ENCODE measurements at places on chromosomes 7 and 10.

DNA sequence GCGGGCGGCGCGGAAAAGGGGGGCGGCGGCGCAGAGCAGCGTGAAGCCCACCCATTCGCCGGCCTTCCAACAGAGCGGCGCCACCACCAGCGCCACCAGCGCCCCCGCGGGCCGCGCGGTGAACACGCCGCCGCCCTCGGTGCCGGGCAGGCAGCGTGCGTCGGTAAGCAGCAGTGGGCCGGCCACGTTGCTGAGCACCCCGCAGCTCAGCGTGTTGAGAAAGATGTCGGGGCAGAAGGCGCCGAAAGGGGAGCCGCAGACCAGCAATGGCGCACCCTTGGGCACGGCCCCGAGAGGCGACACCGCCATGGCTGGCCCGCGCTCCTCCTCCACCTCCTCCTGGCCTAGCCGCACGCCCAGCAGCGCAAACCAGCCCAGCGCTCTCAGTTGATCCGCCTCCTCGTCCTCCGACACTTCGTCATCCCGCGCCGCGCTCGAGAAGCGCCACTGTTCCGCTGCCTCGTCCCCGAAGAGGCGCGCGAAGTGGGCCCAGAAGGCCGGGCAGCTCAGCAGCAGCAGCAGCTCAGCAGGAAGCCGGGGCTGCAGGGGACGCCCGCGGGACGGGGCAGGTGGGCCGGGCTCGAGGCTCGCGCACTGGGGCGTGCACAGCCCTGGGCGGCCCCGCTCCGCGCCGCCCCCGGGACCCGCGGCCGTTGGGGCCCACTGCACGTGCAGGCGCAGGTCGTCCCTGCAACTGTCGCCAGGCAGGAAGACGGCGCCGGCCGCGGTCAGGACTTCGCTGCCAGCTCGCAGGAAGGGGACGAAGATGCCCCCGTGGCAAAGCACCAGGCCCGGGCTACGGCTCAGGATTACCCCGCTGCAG, 623 bp downstream of the TYSND1 start:
- DNase-seq = peak; percentile 76

DNA sequence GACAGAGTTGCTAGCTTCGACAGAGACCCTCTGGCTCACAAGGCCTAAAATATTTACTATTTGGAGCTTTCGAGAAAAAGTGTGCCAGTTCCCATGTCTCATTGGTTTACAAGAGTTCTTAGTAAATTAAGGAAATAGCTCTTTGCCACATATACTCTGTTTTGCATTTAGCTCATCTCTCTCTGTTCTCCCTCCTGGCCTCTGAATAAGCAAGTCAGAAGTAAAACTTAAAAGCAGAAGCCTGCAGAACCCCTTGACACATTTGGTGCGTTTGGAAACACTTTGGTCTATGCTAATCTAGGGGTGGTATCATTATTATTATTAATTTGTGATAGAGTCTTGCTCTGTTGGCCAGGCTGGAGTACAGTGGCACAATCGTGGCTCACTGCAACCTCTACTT, 6.4 kb downstream of the CARD11 start:
- no peak for DNase-seq

GRCh38 chr10:43117031-43117776, 21.0 kb upstream of the CSGALNACT2 start:
- no peak for DNase-seq

GRCh38 chr7:101941481-101942383, 124.3 kb downstream of the CUX1 start:
- DNase-seq = peak; percentile 69

DNA sequence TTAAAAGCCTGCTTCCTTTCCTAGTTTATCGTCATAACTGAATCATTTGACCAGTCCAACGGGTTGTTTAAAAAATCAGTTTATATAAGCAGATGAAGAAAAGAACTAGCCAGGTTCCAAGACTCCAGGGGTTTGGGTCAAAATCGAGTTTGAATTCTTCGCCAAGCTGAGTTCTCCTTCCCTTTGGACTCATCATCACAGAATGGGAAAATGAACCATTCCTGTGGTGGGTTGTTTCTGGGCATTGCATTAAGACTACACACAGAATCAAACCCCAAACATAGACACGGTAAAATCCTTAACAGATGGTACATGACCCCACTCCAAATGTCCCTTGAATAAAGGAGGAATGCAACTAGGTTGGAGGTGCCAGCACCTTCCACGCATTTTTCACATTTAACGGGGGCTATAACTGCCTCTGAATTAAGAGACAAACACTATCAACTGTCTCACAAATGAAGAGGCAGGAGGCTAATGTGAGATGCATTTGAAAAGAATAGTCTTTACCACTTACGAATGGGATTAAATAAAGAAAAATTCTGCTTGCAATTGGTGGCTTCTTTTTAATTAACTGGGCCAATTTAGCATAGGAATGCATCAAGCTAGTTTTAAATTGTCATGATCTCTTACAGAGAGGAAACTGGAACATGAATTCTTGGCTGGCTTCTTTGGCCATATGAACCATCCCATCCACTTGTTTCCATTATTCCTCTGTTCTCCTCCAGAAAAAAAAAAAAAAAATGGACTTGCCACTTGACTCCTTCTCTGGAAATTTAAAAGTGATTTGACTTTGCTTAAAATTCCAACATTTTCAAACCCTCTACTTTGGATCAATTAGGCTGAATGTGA, 61.1 kb downstream of the CHST15 start:
- no peak for DNase-seq

DNA sequence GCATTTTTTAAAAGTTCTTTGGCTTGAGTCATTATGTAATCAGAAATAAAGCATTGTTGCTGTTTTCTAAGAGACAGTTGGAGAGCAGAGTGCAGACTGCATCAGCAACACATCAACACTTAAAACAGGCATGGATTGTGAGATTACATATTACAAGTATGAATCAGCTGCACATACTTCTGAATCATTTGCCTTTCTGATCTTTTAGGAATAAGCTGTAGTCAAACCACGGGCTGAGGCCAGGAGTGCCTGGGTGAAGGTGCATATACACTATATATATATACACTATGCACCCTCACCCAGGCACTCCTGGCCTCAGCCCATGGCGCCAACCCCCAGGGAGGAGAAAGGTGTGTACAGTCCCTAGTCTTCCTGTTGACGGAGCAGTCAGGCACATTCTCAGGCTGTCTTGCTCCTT, 52.4 kb upstream of the DLX6 start:
- peak; percentile 23 for DNase-seq

DNA sequence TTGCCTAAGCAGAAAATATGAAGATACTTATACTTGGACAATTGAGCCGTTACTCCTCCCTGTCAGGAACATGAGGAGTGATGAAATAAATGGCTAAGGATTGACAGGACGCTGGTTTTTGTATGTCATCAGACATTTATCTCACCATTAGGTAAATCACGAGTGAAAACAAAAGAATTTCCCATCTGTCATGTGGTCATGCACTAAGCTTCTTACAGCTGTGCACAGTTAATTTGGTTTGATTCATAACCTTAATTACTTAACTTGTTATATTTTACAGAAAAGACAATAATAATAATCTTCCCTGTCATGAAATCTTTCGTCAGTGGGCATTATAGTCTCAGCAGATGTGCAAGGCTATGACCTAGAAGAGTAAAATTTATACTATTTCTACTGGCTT, 266.5 kb downstream of the HGF start:
- no peak for DNase-seq

DNA sequence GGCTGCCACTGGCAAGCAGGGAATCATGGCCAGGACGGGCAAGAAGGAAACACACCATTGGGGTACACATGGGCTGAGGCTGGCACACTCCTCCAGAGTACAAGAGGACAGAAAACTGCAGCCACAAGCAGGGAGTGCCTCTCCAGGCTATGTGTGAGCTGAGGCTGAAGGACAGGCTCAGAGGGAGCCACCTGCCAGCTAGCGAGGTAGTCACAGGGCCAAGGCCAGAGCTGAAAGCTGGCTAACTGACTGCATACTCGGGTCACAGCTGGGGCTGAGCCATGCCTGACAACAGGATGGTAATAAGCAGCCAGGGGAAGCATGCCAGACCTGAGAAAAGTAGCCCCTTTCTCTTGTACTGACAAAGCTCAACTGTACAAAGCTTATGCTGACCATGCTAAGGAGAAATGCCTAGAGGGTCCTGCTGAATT, 52.0 kb downstream of the KIF5B start:
- DNase-seq = no peak

DNA sequence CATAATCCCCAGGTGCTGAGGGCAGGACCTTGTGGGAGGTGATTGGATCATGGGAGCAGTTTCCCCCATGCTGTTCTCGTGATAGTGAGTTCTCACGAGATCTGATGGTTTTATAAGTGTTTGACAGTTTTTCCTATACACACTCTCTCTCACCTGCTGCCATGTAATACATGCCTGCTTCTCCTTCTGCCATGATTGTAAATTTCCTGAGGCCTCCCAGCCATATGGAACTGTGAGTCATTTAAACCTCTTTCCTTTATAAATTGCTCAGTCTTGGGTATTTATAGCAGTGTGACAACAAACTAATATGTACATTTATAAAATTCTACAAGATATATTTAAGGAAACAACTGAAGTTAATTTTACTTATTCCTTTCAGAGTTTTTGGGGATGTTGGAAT, 170.8 kb upstream of the BET1 start:
- DNase-seq = no peak

GRCh38 chr7:141262101-141263090, 188.5 kb downstream of the TMEM178B start:
- DNase-seq = no peak

- DNase-seq = no peak
Measured at GRCh38 chr7:139339025-139339424, 2.1 kb upstream of the FMC1 start.

DNA sequence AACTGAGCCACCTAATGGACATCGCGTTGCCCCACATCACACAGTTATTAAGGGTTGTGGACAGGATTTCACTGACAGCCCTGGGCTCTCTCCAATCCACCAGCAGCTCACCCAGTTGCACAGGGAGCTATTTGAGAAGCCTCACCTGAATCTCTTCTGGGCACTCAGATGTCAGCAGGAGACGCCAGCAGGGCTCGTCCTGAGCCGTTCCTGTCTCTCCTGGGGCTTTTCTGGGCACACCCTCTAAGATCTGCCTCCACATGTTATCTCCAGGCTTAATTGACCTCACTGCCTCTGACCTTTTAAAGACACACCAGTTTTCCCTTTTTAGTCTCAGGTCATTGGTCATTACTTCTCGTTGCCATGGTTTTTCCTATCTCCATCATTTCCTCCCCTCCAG, 63.0 kb downstream of the GRID1 start:
- no peak for DNase-seq

- DNase-seq = no peak
Measured at GRCh38 chr10:12974491-12975199, 26.9 kb downstream of the CCDC3 start.

GRCh38 chr10:24238519-24239247, 29.7 kb downstream of the KIAA1217 start:
- no peak for DNase-seq

GRCh38 chr10:94524146-94524545, 21.4 kb upstream of the HELLS start:
- DNase-seq = no peak

GRCh38 chr7:133797818-133798520, 329.2 kb upstream of the LRGUK start:
- DNase-seq = no peak

- no peak for DNase-seq
Measured at GRCh38 chr10:27490807-27491206, 13.3 kb upstream of the RAB18 start.

GRCh38 chr10:101560298-101561067, 27.6 kb downstream of the POLL start:
- DNase-seq = no peak

GRCh38 chr7:70239918-70240317, 641.6 kb downstream of the AUTS2 start:
- DNase-seq = no peak

GRCh38 chr7:105768898-105769507, 107.4 kb downstream of the ATXN7L1 start:
- no peak for DNase-seq

DNA sequence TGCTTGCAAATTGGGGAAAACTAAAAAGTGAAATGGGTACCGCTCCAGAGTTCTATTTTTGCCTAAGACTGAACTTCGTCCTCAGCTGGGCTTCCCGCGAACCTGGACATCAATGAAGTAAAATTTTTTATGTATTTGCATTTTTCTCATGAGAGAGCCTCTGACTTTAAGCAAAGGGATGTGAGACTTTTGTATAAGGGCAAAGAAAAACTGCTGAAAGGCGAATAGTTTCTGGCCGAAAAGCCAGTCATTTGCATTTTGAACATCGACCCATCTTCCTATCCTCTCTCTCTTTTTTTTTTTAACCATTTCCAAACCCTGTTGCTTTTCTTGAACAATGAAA, 573 bp downstream of the PMPCB start:
- no peak for DNase-seq

DNA sequence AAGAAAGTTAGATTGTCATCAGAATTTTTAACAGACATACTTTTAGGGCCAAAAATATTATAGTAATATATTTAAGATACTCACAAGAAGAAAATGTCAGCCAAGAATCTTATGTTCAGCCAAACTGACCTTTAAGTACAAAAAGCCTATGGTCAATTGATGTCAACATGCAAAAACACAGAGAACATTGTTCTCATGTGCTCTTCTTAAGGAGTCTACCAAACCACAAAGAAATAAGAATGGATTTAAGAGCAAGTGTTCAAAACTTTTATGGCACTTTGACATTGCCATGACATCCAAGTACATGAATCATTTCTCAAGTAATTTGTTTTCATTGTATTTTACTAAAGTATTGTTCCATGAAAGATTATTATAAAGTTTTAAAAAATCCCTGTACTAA, 180.4 kb downstream of the TMEM26 start:
- no peak for DNase-seq

DNA sequence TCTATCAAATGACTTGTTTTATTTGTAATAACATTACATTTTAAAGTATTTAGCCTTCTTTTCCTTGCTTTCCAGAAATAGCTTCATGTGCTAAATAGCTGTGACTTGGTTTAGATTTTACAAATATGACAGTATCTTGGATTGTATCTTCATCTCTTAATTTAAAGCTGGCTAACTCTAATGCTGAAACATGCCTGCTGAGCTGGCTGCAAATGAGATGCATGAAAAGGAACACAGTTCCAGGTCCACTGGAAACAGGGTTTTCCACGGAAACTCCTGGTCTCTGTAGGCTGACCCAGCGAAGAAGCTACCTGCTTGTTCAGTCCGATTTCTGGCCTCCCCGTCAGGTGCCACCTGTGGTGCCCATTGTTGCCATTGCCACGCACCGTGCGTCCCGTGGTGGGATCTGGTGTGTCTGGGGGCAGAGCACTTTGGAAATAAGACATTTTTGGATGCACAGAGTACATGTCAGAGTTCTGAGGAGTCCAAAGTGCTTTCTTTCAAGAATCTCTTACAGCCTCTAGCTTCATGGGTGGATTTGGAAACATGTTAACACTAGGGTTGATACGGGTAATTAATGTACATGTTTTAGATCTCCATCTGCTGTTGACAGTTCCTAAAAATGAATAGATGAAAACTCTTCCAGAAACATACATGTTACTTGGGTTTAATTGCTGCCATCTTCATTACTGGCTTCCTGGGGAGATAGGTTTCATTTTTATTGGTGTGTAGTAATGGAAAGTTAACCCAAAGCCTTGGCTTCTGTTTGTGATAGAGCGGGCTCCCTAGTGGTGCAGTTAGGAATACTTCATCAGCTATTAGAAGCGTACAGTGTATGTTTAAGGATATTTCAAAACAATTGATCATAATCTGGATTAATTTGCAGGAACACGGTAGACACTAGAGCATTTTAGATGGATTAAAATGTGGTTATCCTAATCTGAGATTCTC, 45.0 kb downstream of the SHH start:
- DNase-seq = no peak
